Renal cortex interstitium (tissue), 15 donors: ENCODE measurements at places on chromosomes 11 and 22.

GRCh38 chr22:19598054-19598855 lies 74.0 kb upstream of the CLDN5 start:
- DNase-seq = no peak

DNA sequence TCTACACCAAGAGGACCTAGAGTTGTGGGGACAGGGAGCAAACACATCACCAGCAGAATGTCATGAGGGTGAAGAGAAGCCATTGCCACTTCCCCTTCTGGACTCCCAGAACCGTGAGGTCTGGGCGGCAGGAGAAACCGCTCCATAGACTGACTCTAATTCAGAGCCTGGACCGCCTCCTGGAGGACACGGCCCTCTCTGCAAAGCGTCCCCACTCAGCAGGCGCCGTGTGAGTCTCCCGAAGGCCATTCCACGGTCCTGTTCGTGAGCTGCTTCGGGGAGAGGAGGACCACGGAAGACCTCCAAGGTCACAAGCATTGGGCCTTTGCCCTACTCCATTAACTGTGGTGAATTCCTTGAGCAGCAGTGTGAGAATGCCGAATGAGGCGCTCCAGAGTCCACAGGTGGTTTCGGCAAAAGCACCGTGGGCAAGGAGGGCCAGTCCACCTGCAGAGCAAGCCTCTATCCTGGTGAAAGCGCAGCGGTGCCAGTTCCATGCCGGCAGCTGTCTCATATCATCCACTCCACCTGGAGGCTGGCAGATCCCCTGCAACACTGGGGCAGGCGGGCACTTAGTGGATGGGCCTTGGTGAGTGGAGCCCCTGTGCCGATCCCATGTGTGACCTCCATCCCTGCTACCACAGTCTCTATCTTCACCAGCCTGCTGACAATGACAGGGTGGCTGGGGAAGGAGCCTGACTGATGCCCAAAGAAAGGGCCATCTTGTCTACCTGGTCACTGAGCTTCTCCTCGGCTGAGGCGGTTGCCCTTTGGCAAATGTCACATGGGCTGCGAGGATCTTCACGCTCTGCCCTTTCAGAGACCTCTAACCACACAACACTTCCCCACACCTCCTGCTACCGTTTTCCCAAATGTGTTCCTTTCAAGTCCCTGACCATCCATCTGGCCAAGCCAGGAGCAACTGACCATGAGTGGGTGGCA lies 7.5 kb downstream of the C11orf21 start:
- no peak for DNase-seq

GRCh38 chr22:46293577-46294260 lies 3.0 kb upstream of the GTSE1 start:
- no peak for DNase-seq

GRCh38 chr11:91041626-91042025 lies 818.8 kb upstream of the CHORDC1 start:
- DNase-seq = no peak

- no peak for DNase-seq
These were observed 107.5 kb downstream of the NXPE2 start for GRCh38 chr11:114785820-114786219.

GRCh38 chr11:67373648-67374570 lies 511 bp upstream of the CLCF1 start:
- DNase-seq = no peak

DNA sequence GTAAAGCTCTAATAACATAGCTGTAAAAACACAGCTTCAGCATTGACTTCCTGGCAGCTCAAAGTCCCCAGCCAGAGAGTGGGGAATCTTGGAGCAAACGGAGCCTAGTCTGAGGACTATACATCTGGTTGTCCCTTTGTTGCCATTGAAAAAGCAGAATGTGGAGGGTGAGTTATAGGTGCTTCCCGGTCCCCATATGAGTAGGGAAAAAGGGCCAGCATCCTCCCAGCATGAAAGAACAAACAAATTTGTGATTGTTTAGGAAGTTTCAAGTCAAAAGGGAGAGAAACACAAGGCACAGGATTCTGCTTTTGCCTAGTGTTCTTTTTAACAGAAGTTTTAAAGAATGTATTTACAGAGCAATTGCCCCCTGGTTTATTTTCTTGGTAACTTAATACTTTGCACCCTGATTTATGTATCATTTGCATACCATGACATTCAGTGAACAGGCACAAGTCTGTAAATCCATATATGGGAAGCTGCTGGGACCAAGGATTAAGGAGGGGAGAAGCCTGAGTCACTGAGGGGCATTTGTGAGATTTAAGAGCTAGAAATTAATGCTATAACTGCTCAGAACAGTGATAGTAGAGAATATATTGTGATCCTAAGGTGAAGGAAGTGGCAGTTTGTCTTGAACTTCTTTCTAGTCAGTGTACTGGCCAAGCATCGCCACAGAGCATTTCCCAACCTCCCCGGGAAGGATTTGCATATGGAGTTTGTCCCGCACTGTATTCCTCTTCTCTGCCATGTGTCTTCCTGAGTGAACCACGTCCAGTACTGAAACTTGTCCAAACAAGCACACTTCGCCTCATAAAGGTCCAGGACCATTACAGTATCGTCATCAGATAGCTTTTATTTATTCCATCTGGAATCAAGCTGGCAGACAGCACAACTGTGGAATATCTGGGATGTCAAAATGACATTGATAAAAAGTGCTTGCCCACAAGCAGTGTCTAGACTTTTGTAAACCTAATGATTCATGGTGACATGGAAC lies 103.0 kb downstream of the DBX1 start:
- no peak for DNase-seq

- DNase-seq = no peak
These were observed 339.7 kb upstream of the B3GAT1 start for GRCh38 chr11:134751766-134752165.

- no peak for DNase-seq
These were observed 7.3 kb downstream of the IFT27 start for GRCh38 chr22:36768616-36769015.

- no peak for DNase-seq
These were observed 19.4 kb downstream of the CELSR1 start for GRCh38 chr22:46518038-46518437.

DNA sequence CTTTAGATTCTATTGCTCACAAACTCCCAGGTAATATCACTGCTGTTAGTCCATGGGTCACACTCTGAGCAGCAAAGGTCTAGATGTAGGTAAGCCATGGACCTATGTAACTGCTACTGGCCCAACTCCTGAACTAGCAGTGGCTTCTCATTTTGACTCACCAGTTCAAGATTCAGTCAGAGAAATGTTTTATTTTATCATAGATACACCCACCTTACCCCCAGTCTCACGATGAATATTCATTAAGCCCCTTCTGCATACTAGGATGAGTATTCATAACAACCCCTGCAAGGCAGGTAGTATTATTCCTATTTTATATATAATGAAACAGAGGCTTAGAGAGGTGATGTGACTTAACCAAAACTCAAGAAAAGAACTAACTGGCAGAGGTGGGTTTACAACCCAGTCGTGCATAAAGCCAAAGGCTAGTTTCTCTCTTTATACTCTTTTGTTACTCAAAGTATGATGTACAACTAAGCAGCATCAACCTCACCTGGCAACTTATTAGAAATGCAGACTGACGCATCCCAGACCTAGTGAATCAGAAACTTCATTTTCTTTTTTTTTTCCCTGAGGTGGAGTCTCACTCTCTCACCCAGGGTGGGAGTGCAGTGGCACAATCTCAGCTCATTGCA lies 957.6 kb upstream of the CCDC90B start:
- DNase-seq = no peak

DNA sequence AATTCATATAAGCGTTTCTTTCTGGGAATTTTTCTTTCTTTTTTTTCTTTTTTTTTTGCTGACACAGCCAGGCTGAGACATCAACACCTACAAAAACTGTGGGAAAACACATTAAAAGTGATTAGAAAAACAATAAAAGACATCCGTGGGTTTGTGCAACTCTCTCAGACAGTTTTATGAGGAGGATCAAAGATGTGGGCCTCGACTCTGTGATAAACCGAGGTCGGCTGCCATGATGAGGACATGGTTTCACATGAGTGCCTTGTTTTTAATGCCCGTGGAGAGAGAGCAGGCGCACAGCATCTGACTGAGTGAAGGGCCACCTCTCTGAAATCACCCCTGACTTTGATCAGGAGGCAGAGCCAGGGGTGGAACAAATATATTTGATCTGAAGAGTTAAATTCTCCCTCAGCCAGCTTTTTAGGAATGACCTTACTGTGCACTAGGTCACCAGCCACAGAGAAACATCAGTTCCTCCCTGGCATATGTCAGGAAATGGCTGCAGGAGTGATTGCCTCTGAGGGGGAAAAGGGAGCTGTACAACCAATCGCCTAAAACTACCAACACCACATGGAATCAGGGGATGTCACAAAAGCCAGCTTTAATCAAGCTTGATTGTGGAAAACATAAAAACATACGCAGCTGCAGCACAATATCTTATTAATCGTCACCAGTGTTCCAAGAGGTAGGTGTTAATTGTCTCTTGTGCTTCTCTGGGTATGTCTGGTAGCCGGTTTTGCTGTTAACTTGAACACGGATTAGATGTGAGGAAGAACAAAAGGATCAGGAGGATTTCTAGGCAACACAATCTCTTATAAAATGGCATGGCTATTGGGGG lies 164.7 kb downstream of the MAML2 start:
- DNase-seq = no peak

GRCh38 chr11:108807262-108807661 lies 142.4 kb downstream of the DDX10 start:
- no peak for DNase-seq

DNA sequence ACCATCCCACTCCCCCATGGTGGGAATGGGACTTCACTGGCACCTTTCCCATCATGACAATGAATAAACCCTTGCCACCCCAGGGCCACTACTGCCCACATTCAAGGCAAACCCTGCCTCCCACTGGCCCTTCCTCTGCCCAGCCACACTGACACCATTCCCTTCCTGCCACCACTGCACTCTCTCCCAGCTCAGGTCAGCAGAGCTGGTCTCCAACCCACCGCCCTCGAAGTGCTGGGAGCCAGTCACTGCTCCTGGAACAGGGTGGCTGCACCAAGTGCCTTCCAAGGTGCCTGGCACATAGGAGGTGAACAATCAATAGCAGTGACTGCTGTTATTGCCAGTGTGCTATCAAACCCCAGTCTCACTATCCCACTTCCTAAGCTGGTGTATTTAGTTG lies 27.1 kb downstream of the PRDM10 start:
- DNase-seq = no peak

GRCh38 chr11:29260939-29261705 lies 755.7 kb downstream of the KCNA4 start:
- DNase-seq = no peak

- DNase-seq = no peak
These were observed 60.0 kb downstream of the GRK3 start for GRCh38 chr22:25624476-25624875.

GRCh38 chr11:95727620-95728019 lies 62.0 kb downstream of the FAM76B start:
- DNase-seq = no peak

GRCh38 chr11:9643751-9644150 lies 20.1 kb upstream of the SWAP70 start:
- no peak for DNase-seq

GRCh38 chr11:16862726-16863125 lies 124.3 kb downstream of the C11orf58 start:
- no peak for DNase-seq

DNA sequence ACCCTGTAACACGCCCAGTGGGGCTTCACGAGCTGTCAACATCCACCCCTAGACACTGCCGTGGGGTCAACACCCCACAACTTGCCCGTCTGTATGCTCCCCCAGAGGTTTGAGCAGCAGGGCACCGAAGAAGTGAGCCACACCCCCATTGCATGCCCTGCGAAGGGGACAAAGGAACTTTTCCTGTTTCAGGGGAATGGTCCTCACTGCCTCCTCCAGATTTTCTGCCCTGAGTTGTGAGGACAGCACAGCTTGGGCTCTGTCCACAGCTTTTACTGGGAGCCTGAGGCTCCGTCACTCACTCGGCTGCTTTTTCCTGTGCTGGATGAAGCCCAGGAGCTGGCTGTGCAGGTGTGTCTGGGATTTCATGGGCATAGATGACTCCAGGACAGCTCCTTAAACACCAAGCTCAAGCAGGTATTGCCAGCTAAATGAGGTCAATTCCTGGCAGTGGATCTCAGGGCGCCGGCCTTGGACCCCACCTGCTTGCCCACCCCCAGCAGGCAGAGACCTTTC lies 40.2 kb upstream of the CCDC188 start:
- DNase-seq = no peak

- DNase-seq = no peak
These were observed 766.4 kb downstream of the FAM181B start for GRCh38 chr11:81967242-81967641.

- DNase-seq = no peak
These were observed 34.1 kb downstream of the CSNK2A3 start for GRCh38 chr11:11318961-11319360.

DNA sequence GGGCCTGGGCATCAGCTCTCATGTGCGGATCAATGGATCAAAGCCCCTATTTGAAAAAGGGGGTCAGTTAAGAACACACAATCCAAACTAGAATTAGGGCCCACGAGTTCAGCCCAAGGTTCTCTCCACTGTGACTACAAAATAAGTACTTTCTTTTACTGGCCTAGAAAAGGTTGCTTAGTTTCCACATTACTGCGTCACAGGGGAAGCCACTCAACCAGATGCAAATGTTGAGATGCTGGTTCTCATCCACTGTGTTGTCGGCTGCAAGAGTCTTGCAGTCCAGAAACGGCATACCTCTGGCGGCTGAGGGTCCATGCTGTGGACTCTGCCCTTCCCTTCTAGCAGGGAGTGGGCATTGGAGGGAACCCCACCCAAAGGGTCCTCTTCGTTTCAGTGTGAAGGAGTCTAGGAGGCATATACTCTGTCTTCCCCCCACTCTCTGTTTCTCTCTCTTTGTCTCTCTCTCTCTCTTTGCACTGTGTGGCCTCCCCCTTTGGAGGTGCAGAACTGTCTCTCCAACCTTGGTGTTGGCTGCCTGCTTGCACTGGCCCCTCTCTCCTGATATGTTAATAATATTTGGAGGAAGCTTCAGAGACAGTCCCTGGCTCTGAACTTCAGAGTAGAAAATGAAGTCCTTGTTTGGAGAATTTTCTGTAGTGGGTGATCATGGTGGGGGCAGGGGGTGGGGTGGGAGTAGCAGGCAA lies 99.0 kb upstream of the NNMT start:
- DNase-seq = no peak

DNA sequence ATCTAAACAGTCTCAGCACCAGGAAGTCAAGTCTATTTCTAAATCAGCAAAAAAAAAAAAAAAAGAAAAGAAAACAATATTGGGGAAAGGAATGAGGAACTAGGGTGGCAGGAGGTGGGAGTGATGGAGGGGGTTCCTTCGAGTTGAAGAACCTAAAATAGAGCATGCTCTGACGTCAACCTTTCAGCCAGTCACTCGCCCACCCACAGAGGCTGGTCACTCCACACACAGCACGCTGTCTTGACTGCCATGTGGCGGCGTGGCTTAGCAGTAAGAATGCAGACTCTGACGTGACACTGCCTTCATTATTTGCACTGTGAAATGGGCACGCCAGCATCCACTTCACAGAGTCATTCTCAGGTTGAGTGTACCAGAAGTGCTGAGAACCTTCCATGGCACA lies 48.3 kb downstream of the LARGE1 start:
- DNase-seq = no peak

- DNase-seq = no peak
These were observed 83.7 kb downstream of the RPL27A start for GRCh38 chr11:8766043-8766987.

GRCh38 chr11:121082219-121082618 lies 18.8 kb upstream of the TECTA start:
- DNase-seq = no peak

- DNase-seq = no peak
These were observed 77.9 kb upstream of the OR5AK2 start for GRCh38 chr11:56910785-56911184.
